ENCODE measurements at places on chromosomes 6 and 20. TPM values are rescaled to one million over a fixed set of nuclear protein-coding genes. Genes with fewer than 3 reads are reported as not detected.

GRCh38 chr20:25039697-25040437 is 18.1 kb downstream of the ACSS1 start:
- peak overlapping the region; percentile 51 for H3K27ac ChIP-seq
- DNase-seq: no peak
- no peaks in the 10 kb centered on the region for H3K36me3 ChIP-seq
- H3K4me3 ChIP-seq: no peak overlapping the region
- no peaks in the 10 kb centered on the region for H3K27me3 ChIP-seq
- peaks cover 38% of the 10 kb centered on the region for H3K4me1 ChIP-seq

The PLG gene
- not detected for total RNA-seq

DNA sequence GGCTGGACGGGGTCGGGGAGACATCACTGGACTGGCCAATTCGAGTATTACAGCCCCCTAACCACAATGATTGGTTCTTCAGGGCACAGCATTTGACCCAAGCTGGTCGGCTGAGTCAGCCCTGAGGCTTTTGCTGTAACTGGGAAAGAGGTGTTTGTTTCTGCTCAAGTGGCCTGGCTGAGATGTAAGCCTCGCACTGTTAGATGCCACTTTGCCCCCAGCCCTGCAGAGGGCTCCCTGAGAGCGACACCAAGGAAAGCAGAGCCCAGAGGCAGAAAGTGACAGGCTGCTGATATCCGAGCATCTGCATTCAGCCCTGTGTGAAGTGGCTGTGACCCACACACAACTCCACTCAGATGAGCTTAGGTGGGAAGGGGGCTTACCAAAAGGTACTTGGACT is 19.4 kb downstream of the ERGIC3 start:
- H3K27me3 ChIP-seq: no peaks in the 10 kb centered on the region

DNA sequence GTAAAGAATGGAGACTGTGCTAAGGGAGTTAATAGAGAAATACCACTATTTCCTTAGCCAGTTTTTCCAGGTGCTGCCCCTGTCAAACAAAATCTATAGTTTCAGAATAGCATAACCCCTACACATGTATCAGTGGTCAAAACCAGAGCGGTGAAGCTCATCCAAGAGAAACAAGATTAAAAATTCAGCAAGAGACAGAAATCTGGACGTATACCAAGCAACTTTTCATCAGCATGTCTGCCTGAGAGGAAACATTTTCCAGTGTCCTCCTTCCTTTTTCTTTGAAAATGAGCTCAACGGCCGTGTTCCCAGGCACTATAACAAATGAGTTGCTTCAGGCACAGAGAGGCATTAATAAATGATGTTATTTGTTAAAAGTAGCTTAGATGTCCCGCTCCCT is 416.5 kb downstream of the BCKDHB start:
- no peak overlapping the region for H3K4me3 ChIP-seq
- H3K4me1 ChIP-seq: peaks cover 6% of the 10 kb centered on the region
- no peak overlapping the region for H3K27ac ChIP-seq
- no peaks in the 10 kb centered on the region for H3K27me3 ChIP-seq
- no peaks in the 10 kb centered on the region for H3K36me3 ChIP-seq

DNA sequence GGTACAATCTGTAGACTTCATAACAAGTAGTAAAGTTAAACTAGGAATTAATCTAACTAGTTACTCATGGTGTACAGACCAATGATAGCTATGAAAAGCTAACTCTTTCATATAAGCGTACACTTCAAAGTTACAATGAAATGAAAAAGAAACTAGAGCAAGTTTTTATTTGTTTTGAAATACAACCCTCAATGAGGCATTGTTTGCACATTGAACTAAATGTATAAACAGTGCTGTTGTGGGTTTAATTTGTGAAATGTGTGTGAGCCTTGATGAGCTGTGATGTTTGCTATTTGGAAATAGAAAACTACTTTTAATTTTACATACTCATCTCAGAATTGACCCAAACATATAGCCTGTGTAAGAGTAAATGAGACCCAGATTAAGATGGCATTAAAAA is 11.1 kb upstream of the EYA4 start:
- no peak for DNase-seq
- no peaks in the 10 kb centered on the region for H3K4me1 ChIP-seq
- no peaks in the 10 kb centered on the region for H3K27me3 ChIP-seq
- H3K36me3 ChIP-seq: no peaks in the 10 kb centered on the region

GRCh38 chr6:118260833-118261232 is 287.3 kb upstream of the PLN start:
- H3K4me3 ChIP-seq: no peak overlapping the region
- H3K36me3 ChIP-seq: no peaks in the 10 kb centered on the region
- H3K4me1 ChIP-seq: no peaks in the 10 kb centered on the region

The TENT5A gene
- total RNA-seq: 8.6 TPM

The FRS3 gene
- 7.4 TPM for total RNA-seq

- H3K27ac ChIP-seq: no peak within 1 kb of the TSS
- no peaks in the 10 kb centered on the region for H3K4me1 ChIP-seq
- no peak for DNase-seq
These were observed at the start of gene ADGRG6 for GRCh38 chr6:142301651-142302391. Gene ADGRG6 (plus strand): TSS chr6:142302007. CDS start chr6:142302330, 323 bp downstream.

DNA sequence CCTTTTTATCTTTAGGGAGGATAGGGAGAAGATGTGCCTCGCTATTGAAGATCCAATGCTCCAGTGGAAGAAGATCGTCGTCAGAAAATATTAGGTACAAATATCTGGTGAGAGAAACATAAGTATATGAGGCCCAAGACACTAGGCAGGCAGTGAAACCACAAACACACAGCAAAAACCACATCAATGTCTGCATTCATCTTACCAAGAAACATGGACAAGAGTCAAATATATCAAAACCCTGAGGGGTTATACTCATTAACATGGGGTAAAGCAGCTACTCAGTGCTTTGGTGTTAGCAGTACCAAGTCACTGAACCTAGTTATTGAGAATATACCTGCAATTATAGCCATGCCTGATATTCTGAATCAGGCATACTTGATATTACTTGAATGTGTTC is 101.4 kb upstream of the FAM184A start:
- no peak overlapping the region for H3K27ac ChIP-seq
- peaks cover 20% of the 10 kb centered on the region for H3K4me1 ChIP-seq
- no peaks in the 10 kb centered on the region for H3K27me3 ChIP-seq
- H3K36me3 ChIP-seq: peaks cover 14% of the 10 kb centered on the region

The UBE2C gene
- 89.7 TPM for total RNA-seq

The AVP gene
- not detected for total RNA-seq

GRCh38 chr6:135974426-135974825 is 122.9 kb downstream of the PDE7B start:
- H3K27me3 ChIP-seq: peaks cover 15% of the 10 kb centered on the region
- H3K4me3 ChIP-seq: no peak overlapping the region
- no peak for DNase-seq
- no peaks in the 10 kb centered on the region for H3K36me3 ChIP-seq
- H3K4me1 ChIP-seq: no peaks in the 10 kb centered on the region
- no peak overlapping the region for H3K27ac ChIP-seq

GRCh38 chr6:168371618-168371980 is 52.0 kb upstream of the DACT2 start:
- no peak for DNase-seq
- H3K4me3 ChIP-seq: no peak overlapping the region
- H3K4me1 ChIP-seq: peaks cover 5% of the 10 kb centered on the region
- H3K27ac ChIP-seq: no peak overlapping the region
- H3K27me3 ChIP-seq: peaks cover 7% of the 10 kb centered on the region

The HCK gene
- not detected for total RNA-seq

The CST7 gene
- total RNA-seq: 129 TPM

The STMND1 gene
- total RNA-seq: not detected

- peak overlapping the region; percentile 85 for H3K27ac ChIP-seq
- DNase-seq: no peak
- no peak overlapping the region for H3K4me3 ChIP-seq
- H3K4me1 ChIP-seq: peaks cover 91% of the 10 kb centered on the region
These were observed 121.4 kb upstream of the TRAF3IP2 start for GRCh38 chr6:111727041-111727440.

GRCh38 chr20:37346535-37347346 is 801 bp downstream of the SRC start:
- H3K27me3 ChIP-seq: no peaks in the 10 kb centered on the region
- peak overlapping the region; percentile 45 for H3K4me3 ChIP-seq
- DNase-seq: no peak
- no peak overlapping the region for H3K27ac ChIP-seq

- no peak for DNase-seq
- no peak overlapping the region for H3K27ac ChIP-seq
- H3K27me3 ChIP-seq: no peaks in the 10 kb centered on the region
- H3K4me1 ChIP-seq: peaks cover 3% of the 10 kb centered on the region
- no peak overlapping the region for H3K4me3 ChIP-seq
These were observed 33.7 kb upstream of the ME1 start for GRCh38 chr6:83464381-83465140.

GRCh38 chr6:109496036-109496772 is 13.2 kb upstream of the ZBTB24 start:
- no peak overlapping the region for H3K27ac ChIP-seq
- peaks cover 12% of the 10 kb centered on the region for H3K27me3 ChIP-seq
- no peak for DNase-seq
- no peaks in the 10 kb centered on the region for H3K36me3 ChIP-seq
- H3K4me3 ChIP-seq: no peak overlapping the region

DNA sequence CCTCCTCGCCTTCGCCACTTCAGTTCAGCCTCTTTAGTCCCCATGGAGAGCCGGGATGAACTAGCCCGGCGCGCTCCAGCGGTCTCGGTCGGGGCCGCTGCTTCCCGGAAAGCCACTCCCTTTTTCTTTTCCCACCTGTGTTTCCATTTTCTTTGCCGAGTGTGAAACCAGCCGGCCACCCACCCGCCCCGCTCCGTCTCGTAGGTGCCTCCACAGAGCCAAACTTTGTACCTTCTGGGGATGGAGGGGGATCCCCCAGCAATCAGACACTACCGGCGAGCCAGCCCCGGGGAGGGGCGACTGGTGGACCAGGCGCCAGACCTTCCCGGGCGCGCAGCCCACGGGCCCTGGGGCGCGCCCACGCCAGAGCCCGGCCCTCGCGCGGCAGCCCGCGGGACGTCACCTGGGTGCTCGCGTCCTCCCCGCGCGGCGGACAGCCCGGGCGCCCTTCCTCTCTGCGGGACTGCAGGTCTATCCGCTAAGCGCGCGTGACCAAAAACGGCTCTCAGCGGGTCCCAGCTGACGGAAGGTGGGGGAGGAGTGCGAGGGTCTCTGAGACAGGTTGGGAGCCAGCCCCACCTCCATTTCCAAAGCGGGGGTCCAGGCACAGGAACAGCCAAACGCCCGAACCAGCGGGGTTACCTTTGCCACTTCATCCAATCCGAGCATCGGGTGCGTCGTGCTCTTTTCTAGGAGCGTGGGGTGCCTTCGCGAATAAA is at the start of gene MCHR2:
Gene MCHR2, minus strand, starts transcription at position 691 of the 719 bp plus-strand sequence. CDS start 38,076 bp downstream, outside the sequence.
- H3K4me1 ChIP-seq: no peaks in the 10 kb centered on the region
- DNase-seq: no peak
- no peaks in the 10 kb centered on the region for H3K36me3 ChIP-seq
- H3K27ac ChIP-seq: no peak within 1 kb of the TSS
- peaks cover 17% of the 10 kb centered on the region for H3K27me3 ChIP-seq

The SCGN gene
- total RNA-seq: not detected

DNA sequence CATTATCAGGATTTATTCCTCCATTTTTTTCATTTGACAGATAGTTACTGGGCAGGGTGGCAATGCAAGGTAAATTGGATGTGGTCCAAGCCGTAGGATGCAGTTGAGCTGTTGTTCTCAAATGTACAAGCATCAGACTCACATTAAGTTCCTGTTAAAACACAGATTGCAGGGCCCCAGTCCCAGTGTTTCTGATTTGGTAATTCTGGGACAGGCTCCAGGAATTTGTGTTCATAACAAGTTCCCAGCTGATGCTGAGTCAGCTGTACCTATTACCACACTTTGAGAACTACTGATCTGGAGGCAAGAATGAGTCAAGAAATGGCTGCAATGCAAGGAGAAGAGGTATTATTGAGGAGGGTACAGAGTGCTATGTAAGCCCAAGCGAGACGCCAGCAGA is 11.7 kb downstream of the TMEM244 start:
- no peak overlapping the region for H3K27ac ChIP-seq
- H3K4me1 ChIP-seq: peaks cover 6% of the 10 kb centered on the region
- no peak overlapping the region for H3K4me3 ChIP-seq
- no peak for DNase-seq

GRCh38 chr6:55668591-55668990 is 89.6 kb upstream of the HMGCLL1 start:
- no peak overlapping the region for H3K27ac ChIP-seq
- no peak for DNase-seq
- H3K36me3 ChIP-seq: peaks cover 4% of the 10 kb centered on the region
- no peaks in the 10 kb centered on the region for H3K27me3 ChIP-seq
- H3K4me3 ChIP-seq: no peak overlapping the region

DNA sequence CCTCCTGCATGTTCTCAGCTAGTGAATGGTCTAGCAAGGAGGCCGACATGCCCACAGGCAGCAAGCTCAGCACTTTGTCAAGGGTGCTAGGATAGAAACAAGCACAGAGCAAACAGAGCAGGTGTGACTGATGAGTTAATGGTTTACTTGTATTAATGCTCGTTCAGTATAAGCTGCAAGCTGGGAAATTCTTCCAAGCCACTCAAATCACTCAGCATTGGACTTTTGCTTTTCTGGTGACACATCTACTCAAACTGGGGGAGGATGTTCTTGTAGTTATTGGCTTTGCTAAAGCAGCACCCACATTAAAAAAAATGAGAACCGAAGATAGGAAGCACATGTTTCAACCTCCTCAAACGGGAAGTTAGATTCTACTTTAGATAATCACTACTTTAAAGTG is 43.1 kb upstream of the NEDD9 start:
- peak overlapping the region; percentile 64 for H3K4me3 ChIP-seq
- no peaks in the 10 kb centered on the region for H3K27me3 ChIP-seq
- peaks cover 37% of the 10 kb centered on the region for H3K4me1 ChIP-seq
- H3K27ac ChIP-seq: peak overlapping the region; percentile 63

DNA sequence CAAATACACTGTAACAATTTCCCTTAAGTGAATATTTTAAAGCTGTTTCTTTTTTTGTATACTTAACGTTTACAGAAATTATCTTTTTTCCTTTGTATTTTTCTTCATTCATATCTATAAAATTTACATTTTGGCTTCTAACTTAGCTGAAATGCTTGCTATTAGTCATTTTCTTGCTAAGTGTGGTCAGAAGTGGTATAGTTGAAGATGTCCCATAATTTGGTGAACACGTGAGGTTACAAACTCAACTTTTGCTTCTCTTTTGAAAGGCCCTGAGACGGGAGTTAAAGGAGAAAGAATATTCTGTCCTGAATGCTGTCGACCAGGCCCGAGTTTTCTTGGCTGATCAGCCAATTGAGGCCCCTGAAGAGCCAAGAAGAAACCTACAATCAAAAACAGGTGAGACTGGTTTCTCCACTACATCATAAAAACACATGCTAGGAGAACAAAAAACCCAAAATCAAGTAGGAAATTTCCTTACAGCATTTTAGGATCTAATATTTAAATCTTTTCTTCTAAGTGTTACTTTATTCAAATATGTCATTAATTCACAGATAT is 445.0 kb downstream of the UTRN start:
- H3K27me3 ChIP-seq: no peaks in the 10 kb centered on the region
- H3K4me1 ChIP-seq: peaks cover 42% of the 10 kb centered on the region
- no peak for DNase-seq

The RNGTT gene
- 36.4 TPM for total RNA-seq

- H3K36me3 ChIP-seq: no peaks in the 10 kb centered on the region
- no peak overlapping the region for H3K4me3 ChIP-seq
- no peak overlapping the region for H3K27ac ChIP-seq
- DNase-seq: no peak
- peaks cover 15% of the 10 kb centered on the region for H3K27me3 ChIP-seq
These were observed 280.6 kb upstream of the SULF2 start for GRCh38 chr20:48065833-48066232.

The SIGLEC1 gene
- 0.08 TPM for total RNA-seq

GRCh38 chr20:38460040-38460623 is 12.5 kb upstream of the RALGAPB start:
- peaks cover 6% of the 10 kb centered on the region for H3K27me3 ChIP-seq
- no peak for DNase-seq
- H3K4me1 ChIP-seq: no peaks in the 10 kb centered on the region
- H3K4me3 ChIP-seq: no peak overlapping the region

Data from natural killer cell treated with Interleukin-12 subunit alpha and Interleukin-12 subunit beta and Interleukin-15 and Interleukin-18, amount 100 ng/mL, for 72 hours (primary cell).